Midbrain (tissue), 1 donor: ENCODE measurements at places on chromosomes 3 and 15.

DNA sequence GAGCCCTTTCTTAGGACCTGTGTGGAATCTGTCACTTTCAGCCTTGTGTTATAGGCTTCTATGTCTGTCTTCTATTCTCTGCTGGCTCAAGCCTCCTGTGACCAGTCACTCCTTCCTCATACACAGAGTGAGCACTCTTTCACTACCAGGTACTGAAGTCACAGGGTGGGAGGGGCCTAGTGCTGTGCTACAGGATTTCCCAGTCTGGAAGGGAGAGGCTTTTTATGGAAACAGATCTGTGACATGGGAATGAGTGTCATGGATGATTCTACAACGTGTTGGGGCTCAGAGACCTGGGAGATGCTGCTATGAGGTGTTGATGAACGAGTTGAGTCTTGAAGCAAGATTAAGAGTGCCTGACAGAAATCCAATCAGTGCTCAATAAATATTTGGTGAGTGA lies 100.5 kb downstream of the PDCD6IP start:
- no peak for DNase-seq

DNA sequence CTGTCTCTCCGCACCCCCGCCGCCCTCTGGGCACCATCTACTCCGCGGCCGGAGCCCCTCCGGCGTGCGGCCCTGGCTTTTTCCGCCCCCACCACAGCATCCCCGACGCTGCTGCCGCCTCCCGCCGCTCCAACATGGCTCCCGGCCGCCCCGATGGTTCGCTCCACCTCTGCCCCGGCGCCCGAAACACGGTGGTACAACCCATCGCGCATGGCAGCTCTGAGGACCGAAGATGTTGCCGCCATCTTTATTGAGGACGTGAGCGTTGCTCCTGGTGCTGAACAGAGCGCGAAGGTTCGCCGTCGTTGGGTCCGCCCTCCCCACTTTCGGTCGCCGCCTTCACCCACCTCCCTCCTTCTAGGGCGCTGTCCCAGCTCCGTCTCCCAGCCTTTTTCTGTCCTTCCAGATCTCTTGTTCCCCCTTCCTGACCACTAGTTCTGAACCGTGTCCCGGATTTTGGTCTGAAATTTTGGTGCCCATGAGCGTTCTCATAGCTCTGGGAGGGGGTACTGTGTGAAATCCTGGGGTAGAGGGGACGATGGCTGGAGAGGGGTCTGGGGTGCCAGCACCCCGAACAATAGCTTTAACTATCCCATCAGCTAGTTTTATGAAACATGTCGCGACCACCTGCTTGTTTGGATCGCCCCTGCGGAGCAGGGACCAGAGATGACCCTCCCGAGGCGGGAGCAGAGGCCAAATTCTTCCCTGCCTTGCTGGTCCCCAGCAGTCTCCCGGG lies at the start of gene CELSR3:
Gene CELSR3 (minus strand): TSS at position 134 of the 736 bp plus-strand sequence. CDS start 252 bp downstream, outside the sequence.
- peak; percentile 84 for DNase-seq

- DNase-seq = no peak
Measured at GRCh38 chr3:193372783-193373182, 5.8 kb downstream of the ATP13A5 start.

DNA sequence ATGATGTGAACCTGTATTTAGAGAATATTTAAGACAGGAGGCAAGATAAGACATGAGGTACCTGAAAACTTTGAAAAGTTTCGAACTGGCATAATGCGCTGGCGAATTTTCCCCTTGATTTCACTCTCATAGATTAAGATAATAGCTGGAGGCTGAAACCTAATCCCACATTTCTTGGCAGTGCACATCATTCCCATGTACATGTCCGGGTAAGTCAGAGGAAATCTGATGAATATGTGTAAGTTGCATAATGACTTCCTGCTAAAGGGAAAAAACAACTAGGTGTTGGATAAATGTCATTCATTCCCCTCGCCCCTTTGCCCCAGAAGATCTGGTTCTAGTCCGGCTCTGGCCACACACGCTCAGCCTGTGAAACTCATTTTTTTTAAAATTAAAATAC lies 3.6 kb downstream of the CEP19 start:
- DNase-seq = no peak

GRCh38 chr15:71962537-71962936 lies 152.2 kb downstream of the NR2E3 start:
- DNase-seq = no peak

DNA sequence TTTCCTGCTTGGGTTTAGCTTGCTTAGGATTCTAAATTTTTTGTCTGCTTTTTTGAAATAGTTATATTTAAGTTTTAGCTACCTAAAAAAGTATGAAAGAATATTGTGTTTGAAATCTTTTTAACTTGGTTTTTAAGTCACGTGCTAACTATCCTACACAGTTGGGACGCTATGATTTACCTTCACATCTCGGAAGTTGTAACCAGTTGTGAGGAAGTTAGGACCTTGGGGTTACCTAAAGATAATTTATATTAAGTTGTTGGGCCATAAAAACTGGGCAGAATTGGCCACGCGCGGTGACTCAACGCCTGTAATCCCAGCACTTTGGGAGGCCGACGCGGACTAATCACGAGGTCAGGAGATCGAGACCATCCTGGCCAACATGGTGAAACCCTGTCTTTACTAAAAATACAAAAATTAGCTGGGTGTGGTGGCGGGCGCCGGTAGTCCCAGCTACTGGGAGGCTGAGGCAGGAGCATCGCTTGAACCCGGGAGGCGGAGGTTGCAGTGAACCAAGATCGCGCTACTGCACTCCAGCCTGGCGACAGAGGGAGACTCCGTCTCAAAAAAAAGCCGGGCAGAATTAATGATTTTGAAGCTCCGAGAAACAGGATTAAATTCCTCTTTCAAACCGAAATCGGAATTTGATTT lies 1.0 kb downstream of the ZFAND6 start:
- no peak for DNase-seq

- no peak for DNase-seq
Measured at GRCh38 chr15:40045572-40046217, 6.7 kb upstream of the SRP14 start.

- DNase-seq = no peak
Measured at GRCh38 chr3:107224026-107224596, 153.1 kb upstream of the CCDC54 start.

- DNase-seq = no peak
Measured at GRCh38 chr3:150286390-150287147, 121.5 kb upstream of the TSC22D2 start.

DNA sequence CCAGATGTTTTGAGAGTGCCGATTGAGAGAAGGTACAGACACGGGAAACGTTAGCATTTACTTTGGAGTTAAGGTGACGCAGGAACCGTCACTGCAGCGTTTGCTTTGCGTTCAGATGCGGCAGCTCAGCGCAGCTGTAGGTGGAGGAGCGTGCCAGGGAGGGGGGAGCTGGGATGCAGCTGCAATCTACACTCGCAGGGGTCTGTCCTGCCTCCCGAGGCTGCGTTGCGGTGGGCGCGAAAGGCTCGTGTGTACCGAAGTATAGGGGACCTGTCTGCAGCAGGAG lies 425 bp upstream of the FYTTD1 start:
- DNase-seq = no peak

- no peak for DNase-seq
Measured at GRCh38 chr3:187213616-187214015, 16.3 kb downstream of the RTP1 start.

GRCh38 chr3:126997455-126998038 lies 14.6 kb downstream of the PLXNA1 start:
- DNase-seq = no peak

DNA sequence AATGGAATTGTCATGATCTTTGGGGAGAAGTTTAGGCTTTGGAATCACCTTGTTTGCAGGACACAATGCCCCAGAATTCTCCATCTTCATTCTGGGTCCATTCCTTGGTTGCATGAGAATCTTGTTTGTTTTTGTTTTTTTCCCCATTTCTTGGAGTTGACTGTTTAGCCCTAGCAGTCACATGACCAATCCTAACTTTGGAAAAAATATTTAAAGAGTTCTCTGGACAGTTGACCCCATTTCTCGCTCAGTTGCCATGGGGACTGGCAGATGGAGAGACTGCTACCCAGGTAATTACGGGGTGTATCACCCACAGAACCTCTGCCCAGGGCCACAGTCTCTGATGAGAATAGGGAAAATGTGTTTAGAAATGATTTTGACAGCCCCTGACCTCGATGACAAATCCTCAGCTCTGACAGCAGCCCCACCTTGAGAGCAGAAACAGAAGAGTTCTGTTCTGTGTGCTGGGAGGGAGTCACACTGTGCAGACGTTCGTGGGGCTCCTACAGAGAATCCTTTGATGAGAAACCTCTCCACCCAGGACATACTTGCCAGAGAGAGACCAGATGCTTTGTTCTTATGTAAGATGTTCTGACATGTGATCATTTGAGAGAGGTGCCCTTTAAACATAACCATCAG lies 57.7 kb downstream of the IL16 start:
- DNase-seq = no peak

DNA sequence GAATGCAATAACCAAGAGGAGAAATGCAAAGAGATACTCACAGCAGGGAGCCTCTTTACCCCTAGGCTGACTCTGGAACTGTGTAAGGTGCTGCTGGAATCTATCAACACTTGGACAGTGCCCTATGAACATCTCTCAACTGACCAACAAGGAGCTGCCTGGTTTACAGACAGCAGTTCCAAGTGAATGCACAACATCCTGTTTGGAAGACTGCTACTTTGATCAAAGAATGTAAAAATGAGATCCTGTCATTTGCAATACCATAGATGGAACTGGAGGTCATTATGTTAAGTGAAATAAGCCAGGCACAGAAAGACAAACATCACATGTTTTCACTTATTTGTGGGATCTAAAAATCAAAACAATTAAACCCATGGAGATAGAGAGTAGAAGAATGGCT lies 136.3 kb downstream of the IMPG2 start:
- no peak for DNase-seq

- no peak for DNase-seq
Measured at GRCh38 chr3:87227835-87228144, 681 bp downstream of the CHMP2B start.

DNA sequence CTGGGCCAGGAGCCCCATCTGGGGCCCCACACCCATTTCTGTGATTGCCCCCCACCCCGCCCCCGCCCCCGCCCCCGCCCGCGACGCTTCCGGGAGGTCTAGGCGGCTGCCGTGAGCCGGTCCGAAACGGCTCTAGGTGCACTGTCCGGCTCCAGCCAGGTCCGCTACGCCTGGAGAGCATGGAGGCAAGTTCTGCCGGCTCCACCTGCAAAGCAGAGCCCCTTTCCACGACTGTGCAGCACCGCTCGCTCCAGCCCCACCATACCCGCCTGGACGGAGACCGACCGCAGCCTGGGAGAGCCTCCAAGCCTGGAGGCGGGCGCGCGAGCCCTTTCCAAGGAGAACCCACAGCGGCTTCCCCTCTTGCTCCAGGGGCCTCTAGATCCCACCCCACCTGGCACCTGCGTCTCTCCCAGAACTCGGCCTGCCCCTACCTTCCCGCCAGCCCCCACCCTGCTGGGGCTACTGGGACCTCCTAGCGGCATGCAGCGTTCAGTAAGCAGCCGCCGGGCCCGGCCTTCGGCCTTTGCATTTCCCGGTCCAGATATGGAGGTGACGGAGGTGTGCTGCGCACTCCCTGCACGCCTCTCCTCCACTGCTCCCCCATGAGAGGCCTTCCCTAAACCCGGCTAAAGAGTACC lies 66.2 kb downstream of the KLF13 start:
- no peak for DNase-seq

- no peak for DNase-seq
Measured at GRCh38 chr3:188720215-188720614, 451.6 kb upstream of the TPRG1 start.

DNA sequence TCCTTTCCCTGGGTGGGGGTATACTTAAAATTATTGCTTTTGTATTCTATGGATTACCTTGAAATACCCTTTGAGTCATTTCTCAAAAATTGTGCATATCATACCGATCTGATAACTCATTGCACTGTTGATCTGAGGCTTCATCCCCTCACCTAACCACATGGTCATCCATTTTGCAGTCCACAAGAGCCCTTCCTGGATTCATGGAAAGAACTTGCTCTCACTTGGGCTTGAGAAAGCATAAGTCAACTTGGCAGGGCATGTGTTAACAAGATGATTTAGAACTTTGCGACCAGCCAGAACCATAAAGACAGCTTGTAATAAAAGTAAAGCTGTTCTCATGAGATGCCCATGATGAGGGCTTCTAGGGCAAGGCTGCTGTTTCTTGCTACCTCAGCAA lies 22.2 kb downstream of the MME start:
- DNase-seq = no peak

GRCh38 chr3:7410782-7411181 lies 549.9 kb downstream of the GRM7 start:
- DNase-seq = no peak

GRCh38 chr3:123401836-123402530 lies 46.9 kb downstream of the ADCY5 start:
- DNase-seq = no peak

DNA sequence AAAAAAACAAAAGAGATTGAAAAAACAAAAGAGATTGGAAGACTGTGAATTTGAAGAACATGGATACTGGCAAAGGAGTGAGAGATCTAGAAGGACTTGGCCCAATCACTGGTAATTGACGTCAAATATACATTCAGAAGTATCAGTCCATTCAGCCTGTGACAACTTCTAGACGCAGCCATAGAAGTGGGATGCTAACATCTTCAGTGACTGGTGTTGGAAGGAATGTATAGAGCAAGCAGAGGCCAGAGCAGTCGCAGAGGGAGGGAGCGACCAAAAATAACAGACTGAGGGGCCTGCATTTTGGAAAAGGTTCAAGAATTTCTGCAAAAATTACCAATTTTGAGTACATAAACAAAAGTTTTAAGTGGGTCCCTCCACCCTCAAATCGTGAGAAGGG lies 473.3 kb downstream of the CADM2 start:
- no peak for DNase-seq

GRCh38 chr3:105781871-105782270 lies 86.9 kb downstream of the CBLB start:
- DNase-seq = no peak

DNA sequence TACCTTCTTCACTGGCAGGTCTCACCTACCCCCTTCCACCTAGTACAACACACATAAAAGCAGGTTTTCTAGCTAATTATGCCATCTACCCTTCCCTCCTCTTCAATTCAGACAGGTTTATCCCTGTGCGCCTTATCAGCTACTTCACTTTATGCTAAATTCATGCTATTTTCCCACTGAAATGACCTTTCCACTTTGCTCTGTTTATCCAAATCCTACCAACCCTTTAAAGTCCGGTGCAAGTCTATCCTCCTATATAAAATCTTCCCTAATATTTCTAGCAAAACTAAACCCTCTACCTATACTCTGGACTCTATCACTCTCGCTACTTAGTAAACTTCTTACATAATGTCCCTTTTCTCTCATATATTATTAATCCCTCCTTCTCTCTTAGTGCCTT lies 6.0 kb downstream of the USF3 start:
- no peak for DNase-seq
